ENCODE measurements at places on chromosomes 2 and 18.
A peak's percentile ranks its signal among the peaks of the same experiment; 100 is the strongest.

GRCh38 chr2:3148716-3149115, 228.9 kb downstream of the EIPR1 start:
- no peak for DNase-seq

DNA sequence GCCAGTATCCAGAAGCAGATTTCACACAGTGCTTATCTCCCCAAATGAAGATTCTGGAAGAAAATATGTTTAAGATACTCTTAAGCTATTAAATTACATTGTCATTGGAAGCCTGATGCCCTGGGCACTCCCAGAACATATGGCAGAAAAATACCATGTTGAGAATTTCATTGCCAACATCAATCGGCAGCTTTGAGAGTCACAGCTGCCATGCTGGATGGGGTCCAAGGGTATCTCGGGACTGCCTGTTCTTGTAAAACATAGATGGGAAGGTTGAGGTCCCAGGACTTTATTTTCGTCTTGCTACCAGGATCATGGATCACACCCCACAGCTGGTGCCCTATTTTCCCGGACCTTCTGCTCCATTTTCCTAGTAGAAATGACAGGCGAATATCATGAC, 632.5 kb downstream of the SUCLG1 start:
- DNase-seq, result no peak

GRCh38 chr18:22197668-22198067, 28.3 kb downstream of the GATA6 start:
- DNase-seq, result no peak

GRCh38 chr2:43086451-43087221, 139.8 kb downstream of the ZFP36L2 start:
- DNase-seq, result no peak

- no peak for DNase-seq
Measured at GRCh38 chr2:178882666-178883440, 75.6 kb upstream of the TTN start.

DNA sequence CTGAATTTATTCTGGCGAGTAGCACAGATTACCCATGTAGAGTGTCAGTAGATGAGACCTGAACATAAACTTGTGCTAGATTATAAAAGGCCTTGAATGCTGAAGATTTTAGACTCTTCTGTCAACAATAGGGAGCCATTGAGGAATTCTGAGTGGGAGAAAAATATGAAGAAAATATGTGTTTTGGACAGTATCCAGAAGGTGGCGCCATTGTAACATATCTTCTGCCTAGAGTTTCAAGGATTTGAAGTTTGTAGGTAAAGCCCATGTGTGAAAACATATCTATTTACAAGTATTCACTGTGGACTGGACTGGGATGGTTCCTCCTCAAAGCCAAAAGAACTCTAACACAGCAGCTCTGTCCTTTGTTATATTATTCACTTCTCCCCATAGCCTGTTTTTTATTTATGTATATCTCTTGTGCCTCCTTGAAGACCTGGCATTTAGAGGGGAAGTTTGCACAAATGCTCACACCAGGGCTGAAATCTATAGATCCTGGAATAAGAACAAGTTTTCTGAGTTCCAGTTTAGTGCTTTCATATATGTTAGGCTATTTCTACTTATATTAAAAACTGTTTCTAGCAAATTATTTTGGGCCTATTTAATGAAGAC, 124.9 kb downstream of the RDH14 start:
- DNase-seq, result peak; percentile 74

GRCh38 chr2:241228860-241229516, 40.5 kb downstream of the ANO7 start:
- no peak for DNase-seq

DNA sequence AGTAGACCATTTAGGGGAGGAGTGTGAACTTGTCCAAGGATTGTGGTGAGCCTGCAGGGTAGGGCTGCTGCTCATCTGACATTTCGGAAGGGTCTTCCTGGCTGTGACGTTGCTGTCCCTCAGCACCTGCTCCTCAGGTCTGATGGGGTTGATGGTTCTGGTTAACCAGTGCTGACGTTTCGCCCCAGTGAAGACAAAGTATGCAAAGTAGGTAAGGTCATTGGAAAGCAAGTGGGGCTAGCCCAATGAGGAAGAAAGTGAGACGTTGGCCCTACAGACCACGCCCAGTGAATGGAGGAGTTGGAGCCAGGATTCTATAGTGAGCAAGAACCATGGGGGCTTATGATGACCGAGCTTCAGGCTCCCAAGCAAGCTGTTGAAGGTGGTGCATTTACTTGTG, 33.4 kb upstream of the ZNF396 start:
- no peak for DNase-seq

DNA sequence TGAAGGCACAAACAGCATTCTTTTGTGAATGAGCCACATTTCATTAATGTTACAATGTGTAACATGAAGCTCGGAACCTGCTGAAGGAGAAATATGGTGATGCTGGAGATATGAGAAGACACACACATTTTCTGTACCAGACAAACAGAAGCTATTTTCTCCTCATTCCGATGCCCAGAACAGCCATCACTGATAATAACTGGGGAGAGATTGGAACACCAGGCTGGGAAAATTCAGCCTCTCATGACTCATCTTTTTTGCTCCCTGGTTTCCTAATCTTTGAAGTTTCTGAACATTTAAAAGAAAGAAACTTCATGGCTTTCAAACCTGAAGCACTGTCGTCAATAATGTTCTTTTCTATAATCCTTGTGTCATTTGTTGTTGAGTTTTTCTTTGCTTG, 110.9 kb downstream of the LYPD6 start:
- DNase-seq, result no peak

- no peak for DNase-seq
Measured at GRCh38 chr2:170222842-170223241, 44.9 kb downstream of the MYO3B start.

DNA sequence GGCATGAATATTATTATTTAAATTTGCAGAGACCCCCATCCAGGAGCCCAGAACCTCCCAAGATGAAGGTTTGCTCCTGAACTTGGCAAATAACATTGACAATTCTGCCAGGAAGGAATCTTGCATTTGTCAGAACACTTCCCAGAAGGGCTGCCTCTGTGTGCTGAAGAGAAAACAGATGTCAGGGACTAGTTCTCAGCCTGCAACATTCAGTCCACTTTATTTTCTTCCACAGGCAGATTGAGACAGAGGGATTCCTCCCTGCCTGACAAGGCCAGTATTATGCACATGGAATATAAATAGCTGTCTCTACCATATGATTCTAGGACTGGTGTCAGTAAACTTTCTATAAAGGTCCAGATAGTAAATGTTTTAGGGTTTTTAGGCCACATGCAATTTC, 171.5 kb upstream of the SIX2 start:
- DNase-seq, result no peak

GRCh38 chr2:149858216-149858615, 270.6 kb upstream of the MMADHC start:
- DNase-seq, result no peak

DNA sequence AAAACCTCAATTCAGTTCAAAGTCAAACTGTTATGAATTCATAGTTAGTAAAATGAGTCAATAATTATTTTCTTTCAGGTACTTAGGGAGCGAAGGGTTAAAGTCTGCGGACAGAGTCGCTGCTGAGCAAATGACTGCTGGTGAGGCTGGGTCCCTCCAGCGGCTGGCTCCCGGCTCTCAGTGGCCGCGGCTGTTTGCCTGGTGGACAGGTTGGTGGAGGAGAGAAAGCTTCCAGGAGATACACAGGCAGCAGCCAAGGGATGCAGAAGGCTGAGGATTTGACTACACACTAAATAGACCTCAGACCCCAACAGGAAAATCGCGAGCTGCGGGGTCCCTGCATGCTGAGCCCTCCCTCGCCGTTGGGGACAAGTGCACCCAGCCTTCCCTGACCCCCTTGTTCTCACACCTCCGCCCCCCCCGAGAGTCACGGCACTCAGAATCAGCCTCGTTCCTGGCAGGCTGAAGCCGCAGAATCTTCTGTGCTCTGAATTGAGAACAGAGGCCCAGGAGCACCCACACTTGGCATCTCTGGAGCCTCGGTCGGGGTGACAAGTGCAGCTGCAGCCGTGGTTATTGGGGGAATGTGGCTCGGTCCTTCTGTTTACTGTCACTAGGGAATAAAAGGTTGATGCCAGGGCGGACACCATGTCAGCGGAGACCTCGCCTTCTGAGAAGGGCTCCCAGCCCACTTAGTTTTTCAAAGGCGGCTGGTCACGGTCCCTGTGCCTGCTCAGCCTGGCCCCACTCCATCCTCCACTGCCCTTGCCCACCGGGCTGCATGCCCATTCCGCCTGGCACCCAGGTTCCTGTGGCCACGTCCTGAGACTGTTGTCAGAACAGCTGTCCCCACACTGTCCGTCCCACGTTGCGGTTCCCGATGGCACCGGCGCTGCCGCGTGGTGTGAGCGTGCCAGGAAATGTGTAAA, 74.0 kb downstream of the SLC66A2 start:
- DNase-seq, result no peak

DNA sequence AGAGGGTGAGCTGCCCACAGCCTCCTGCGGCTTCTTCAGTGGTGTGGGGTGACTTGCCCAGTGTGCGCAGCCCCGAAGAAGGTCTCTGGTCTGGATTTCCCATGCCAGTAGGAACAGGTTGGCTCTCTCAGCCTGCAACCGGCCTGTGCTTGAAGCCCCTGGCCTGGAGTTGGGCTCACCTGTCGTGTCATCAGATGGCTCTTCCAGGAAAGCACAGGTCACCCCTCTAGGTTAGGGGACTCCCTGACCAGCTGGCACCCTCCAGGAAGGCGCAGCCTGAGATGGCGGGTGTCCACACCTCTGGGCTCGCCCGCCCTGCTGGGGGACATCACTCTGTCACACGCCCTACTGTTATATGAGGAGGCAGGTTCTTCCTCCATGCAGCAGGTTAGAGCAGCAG, 179.8 kb downstream of the SEPTIN10 start:
- no peak for DNase-seq

GRCh38 chr18:65091744-65092329, 659.0 kb upstream of the CDH7 start:
- DNase-seq, result peak; percentile 79

DNA sequence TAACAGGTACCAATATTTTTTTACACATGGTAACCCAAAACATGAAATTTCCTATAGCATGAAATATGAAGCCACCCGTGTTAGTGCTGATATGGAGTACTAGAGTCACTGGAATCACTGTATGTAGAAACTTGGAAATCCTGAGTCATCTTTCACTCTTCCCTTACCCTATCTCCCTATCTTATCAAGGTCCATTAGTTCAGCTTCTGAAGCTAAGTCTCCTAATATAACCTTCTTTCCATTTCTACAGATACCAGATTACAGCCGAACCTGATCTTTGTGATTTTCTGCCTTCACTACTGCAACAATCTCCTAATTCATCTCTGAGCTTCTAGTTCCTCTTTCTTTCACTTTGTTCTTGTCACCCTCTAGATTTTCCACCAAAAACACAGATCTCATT, 59.0 kb downstream of the SEPTIN10 start:
- DNase-seq, result no peak

DNA sequence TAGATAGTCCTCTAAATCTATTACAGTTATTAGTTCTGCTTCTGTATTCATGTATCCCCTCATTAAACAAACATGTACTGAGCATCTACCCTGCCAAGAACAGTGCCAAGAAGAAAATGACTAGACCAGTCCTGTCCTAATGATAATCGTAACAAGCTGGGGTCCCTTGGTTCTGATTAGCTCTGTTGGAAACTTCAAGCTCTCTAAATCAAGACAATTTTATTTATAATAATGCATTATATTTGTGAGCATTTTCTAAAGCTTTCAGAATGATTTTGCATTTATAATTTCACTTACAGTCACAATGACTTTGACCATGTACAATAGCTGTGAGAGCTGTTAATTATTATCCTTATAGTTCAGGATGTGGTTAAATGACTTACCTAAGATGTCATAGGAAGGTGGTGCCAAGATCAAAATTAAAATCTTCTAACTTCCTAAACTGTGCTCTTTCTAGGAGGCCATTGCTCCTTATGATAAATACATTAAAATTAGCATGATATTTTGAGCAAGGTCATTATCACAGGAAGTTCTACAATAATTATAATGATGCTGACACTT, 336.5 kb upstream of the SLC39A10 start:
- DNase-seq, result no peak

DNA sequence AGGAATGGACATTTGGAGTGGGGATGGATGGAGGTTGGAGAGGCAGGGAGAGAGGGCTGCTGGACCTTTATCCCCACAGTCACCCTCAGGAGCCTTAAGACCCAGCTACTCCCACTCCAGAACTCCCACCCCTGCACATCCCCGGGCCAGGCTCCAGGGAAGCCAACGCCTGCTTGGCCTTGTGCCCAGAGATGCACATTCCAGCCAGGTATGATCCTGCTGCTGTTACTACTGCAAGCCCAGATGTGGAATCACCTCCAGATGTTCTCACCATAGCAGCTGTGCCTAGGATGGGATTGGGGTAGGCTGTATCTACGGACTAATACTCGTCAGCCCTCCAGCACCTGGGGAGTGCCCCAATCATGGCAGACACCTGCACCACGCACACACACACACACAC, 71.7 kb downstream of the ZFP36L2 start:
- DNase-seq, result no peak

GRCh38 chr2:10877651-10878111, 34.1 kb upstream of the KCNF1 start:
- DNase-seq, result no peak

GRCh38 chr2:119377993-119378345, 11.2 kb downstream of the DBI start:
- DNase-seq, result no peak

DNA sequence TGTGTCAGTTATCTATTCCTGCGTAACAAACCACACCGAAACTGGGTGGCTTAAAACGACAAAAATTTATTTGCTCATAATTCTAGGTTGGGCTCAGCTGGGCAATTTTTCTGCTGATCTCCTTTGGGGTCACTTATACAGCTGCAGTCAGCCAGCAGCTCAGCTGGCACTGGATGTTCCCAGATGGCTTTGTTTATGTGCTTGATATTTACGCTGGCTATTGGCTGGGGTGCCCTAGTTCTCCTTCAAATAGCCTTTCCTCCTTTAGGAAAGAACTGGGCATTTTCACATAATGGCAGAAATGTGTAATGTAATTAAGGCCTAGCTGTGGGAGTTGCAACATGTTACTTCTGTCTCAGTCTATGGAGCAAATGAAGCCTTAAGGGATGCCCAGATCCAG, 142.2 kb downstream of the B3GNT2 start:
- DNase-seq, result no peak

DNA sequence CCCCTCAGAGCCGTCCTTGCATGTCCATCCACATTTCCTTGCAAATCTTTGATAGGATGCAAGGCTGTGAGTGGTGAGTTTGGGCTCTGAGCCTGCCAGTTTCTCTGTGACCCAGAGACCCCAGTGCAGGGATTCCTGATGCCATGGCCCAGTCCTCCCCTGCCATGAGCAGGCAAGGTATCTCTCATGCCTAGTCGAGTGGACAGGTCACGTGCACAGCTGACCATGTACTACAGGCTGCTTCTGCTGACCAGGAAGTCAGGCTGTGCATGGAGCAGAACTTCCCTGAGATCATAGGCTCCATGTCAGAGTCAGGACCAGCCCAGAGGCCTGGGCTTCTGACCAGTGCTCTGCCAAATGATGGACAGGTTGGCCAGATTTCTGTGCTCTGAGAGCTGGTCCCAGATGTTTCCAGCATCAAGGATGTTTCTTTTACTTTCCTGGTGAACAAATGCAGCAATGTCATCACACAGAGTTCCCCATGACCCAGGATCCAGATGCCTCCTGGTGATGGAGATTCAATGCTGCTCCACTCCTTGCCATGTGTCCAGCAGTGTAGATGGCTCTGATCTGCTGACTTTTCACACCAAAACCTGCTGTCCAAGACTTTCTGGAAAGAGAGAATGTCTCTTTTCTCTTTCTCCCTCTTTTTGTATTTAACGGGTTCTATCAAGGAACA, 321.6 kb upstream of the HS6ST1 start:
- DNase-seq, result no peak

GRCh38 chr18:10682368-10682714, 156.5 kb downstream of the NAPG start:
- DNase-seq, result peak; percentile 22

- no peak for DNase-seq
Measured at GRCh38 chr2:159065313-159065712, 96.9 kb downstream of the TANC1 start.

Measured in DMS53 (cell line).